Osteocyte (in vitro differentiated cells): ENCODE measurements at places on chromosomes 1 and 21. TPM values are rescaled to one million over a fixed set of nuclear protein-coding genes. Genes with fewer than 3 reads are reported as not detected.
A peak's percentile ranks its signal among the peaks of the same experiment; 100 is the strongest.

Gene ERO1B
- total RNA-seq = 4.8 and 4.9 TPM in 2 replicates

DNA sequence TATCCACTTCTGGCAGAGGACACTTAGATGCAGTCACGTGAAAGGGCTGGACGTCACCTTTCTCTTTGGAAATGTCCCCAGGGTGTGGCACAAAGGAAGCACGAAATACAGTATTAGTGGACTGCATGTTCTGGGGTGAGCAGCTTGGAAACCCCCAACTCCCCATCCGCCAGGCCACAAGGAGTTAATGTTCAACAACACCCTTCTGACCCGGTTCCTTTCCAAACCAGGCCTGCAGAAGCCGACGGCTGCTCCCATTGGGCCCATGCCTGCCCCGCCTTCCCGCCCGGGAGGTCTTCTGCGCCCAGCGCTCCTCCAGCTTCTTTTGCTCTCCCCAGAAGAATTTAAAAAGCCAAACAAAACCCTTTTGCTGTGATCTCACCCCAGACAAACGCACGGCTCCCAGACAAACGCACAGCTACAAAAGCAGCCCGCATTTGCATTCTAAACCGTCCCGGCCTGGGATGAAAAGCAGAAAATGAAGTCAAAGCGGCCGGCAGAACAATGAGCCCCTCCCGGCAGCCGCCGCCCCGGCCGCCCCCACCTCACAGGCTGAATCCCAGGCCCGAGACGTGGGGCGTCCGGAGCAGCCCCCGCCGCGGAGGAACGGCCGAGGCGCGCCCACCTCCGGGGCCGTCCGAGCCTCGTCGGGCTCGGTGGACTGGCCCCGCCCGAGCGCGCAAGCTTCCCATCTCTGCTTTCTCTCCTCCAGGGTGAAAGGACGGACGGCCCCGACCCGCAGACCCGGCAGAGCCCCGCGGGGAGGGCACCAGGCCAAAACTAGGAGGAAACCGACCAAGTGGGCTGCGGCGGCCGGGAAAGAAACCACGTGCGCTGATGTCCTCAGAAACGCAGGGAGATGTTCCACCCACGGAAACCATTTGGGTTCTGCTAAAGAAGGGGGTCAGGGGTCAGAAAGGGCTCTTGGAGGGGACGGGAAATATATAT lies 101.9 kb downstream of the PLPP3 start:
- peak overlapping the region; percentile 35 for H3K27ac ChIP-seq
- peaks cover 2% of the 10 kb centered on the region for H3K36me3 ChIP-seq
- H3K4me3 ChIP-seq = peak overlapping the region; percentile 67
- H3K4me1 ChIP-seq = peaks cover 3% of the 10 kb centered on the region

Gene SNIP1
- total RNA-seq = 16.1 and 22.4 TPM in 2 replicates

GRCh38 chr1:28323720-28324119 lies 5.1 kb upstream of the MED18 start:
- peaks cover 4% of the 10 kb centered on the region for H3K4me1 ChIP-seq
- no peak for DNase-seq
- no peak overlapping the region for H3K27ac ChIP-seq
- peaks cover 5% of the 10 kb centered on the region for H3K27me3 ChIP-seq
- H3K36me3 ChIP-seq = no peaks in the 10 kb centered on the region

- H3K4me3 ChIP-seq = no peak overlapping the region
- peak; percentile 27 for DNase-seq
- peaks cover 10% of the 10 kb centered on the region for H3K27me3 ChIP-seq
- H3K4me1 ChIP-seq = peaks cover 3% of the 10 kb centered on the region
- no peaks in the 10 kb centered on the region for H3K36me3 ChIP-seq
- no peak overlapping the region for H3K27ac ChIP-seq
Observed at GRCh38 chr1:38332649-38333310, 286.2 kb upstream of the POU3F1 start.

DNA sequence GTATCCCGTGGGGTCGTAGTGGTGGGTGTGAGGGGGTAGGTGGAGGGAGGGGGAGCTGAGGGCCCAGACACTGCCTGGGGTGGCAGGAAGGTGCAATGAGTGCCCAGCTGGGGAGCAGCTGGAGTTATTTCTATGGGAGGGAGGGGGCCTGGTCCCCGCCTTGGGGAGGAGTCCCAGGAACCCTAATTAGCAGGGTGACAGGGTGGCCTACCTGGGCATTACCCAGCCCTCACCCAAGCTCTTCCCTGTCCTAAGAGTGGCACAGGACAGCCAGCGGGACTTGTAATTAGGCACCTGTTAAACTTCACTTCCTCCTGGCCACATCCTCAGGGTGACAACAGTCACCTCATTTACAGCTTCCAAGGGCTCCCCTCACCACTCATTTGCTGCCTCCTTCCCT lies at the start of gene VSIG8:
Gene VSIG8 (minus strand): TSS at position 101 of the 400 bp plus-strand sequence. CDS start 136 bp downstream, outside the sequence.
- peaks cover 2% of the 10 kb centered on the region for H3K27me3 ChIP-seq
- no peak within 1 kb of the TSS for H3K27ac ChIP-seq
- no peak for DNase-seq
- no peaks in the 10 kb centered on the region for H3K4me1 ChIP-seq

- peaks cover 20% of the 10 kb centered on the region for H3K27me3 ChIP-seq
- H3K27ac ChIP-seq = no peak overlapping the region
- no peaks in the 10 kb centered on the region for H3K36me3 ChIP-seq
- DNase-seq = no peak
Observed at GRCh38 chr1:19981507-19982312, 2.3 kb upstream of the PLA2G2A start.
